ENCODE measurements at places on chromosomes 7 and 10.

GRCh38 chr10:44954962-44955361 is 4.6 kb upstream of the RASSF4 start:
- DNase-seq, result no peak

- peak; percentile 79 for DNase-seq
These were observed at the start of gene KIF5B for GRCh38 chr10:32056136-32057035. Gene KIF5B, minus strand, starts transcription at chr10:32056425. Its CDS starts 452 bp downstream, at chr10:32055973.

- DNase-seq, result no peak
These were observed 311.0 kb downstream of the PTPRN2 start for GRCh38 chr7:158276414-158277218.

DNA sequence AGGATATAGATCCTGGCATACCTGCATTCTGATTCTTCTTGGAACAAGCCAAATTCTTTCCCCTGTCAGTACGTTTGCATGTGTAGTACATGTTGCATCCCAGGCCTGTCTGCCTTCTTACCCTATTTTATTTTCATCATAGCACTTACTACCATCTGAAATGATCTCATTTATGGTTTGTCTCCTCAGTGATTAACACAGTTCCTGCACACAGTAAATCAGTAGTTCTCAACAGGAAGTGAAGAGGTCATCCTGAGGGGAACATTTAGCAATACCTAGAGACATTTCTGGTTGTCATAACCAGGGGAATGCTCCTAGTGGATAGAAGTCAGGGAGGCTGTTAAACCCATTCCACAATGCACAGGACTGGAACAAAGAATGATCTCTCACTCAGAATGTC is 38.2 kb upstream of the SLC26A4 start:
- no peak for DNase-seq

GRCh38 chr7:96059075-96059474 is 262.8 kb downstream of the SLC25A13 start:
- DNase-seq, result no peak

DNA sequence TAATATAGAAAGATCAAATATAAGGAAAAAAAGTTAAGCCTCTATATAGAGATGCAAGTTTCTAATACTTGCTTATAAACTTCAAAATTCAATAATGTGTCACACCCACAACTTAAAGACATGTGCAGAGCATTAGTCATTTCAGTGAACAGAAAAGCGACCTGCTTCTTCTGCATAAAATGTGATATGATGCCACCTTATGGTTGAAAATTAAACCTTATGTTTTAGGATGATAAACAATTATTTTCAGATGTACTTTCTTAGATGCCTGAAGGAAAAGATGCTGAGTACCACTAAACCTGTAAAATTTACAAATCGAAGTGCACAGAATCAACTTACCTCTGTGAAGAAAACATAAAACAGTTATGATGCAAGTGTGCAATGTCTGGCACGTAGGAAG is 96.0 kb downstream of the MTERF1 start:
- no peak for DNase-seq

DNA sequence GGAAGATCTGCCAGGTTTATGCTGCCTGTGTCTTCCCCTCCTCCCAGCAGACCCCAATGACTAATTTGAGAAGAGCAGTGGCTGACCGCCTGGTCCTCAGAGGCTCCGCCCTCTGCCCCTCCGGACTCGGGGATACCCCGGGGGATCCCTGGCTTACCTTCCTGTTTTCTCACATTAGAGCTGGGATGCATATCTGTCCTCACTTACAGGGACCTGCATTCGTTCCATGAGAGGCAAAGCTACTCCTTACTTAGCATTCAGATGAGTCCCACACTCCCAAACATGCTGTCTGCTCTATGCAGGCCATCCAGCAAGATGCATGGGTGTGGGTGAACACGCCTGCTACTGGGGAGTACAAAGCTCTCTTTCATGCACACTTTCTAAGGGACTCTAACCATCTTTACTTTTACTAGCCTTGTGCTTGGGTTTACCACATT is 24.0 kb downstream of the VOPP1 start:
- no peak for DNase-seq

- no peak for DNase-seq
These were observed 738.1 kb downstream of the KCNMA1 start for GRCh38 chr10:76899490-76899889.

DNA sequence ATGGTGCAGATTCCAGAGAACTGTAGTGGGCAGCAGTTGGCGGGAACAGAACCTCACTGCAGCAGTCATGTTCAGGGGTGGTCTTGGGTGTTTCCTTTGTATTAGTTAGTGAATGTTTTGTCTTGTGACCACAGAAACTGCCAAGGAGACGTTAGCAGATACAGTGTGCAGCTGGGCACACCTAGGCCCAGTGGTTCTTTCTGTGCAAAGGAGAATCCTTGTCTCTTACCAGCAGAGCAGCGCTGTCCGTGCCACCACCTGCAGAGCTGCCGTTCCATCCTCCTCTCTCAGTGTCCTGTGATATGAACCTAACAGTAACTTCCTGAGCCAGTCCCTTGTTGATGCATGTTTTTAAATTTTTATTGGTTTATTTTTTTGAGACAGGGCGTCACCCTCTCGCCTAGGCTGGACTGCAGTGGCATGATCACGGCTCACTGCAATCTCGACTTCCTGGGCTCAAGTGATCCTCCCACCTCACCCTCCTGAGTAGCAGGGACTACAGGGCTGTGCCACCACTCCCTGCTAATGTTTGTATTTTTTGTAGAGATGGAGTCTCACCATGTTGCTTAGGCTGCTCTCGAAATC is 60.6 kb downstream of the WDR37 start:
- DNase-seq, result no peak

GRCh38 chr10:28677888-28678686 is 766 bp downstream of the BAMBI start:
- no peak for DNase-seq

All from activated CD4-positive, alpha-beta T cell treated with anti-CD3 and anti-CD28 coated beads, Interleukin-2, amount 50 U/mL, for 24 hours (primary cell).